ENCODE measurements at places on chromosomes 6 and 20.

GRCh38 chr6:42025066-42025844 lies 25.1 kb upstream of the TAF8 start:
- DNase-seq, result no peak

DNA sequence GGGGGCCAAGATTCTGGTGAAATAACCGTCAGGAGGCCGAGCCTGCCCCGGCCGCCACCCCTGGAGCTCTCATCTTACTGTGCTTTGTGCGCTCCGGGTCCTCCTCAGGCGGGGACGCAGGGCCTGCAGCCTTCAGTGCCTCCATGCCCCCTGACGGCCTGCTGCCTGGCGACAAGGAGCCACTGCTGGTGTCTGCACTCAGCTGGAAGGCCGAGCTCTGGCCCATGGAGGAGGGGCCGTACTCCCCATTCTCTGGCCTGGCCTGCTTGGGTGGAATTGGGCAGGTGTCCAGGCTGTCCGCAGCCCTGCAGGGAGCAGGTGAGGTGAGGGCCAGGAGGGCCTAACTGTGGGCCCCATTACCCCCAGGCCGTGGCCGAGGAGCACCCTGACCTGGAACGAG lies 5.3 kb downstream of the ZNF512B start:
- peak; percentile 16 for DNase-seq

DNA sequence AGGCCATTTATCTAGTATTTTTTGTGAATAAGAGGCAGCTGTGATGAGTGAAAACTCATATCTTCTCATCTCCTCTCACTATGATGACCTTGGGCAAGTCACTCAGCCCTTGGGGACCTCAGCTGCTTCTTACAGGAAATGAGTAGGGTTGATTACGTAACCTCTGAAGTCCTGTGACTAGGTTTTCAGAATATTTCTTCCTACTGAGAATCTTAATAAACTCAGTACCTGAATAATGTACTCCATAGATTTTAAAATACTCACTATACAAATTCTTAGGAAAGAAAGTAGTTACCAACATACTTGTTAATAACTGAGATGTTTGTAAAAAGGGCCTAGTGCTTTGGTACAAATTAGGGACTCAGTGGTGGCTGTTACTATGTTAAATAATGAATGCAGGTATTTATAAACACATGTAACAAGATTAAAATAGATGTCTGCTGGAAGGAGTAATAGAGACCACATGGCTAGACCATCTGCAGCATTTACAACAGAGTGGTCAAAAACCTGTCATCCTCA lies 60.9 kb downstream of the RPRD1B start:
- peak; percentile 62 for DNase-seq

GRCh38 chr6:130575557-130575956 lies 209.7 kb downstream of the TMEM200A start:
- DNase-seq, result no peak

- no peak for DNase-seq
These were observed 9.6 kb downstream of the SLC18B1 start for GRCh38 chr6:132788658-132789395.

GRCh38 chr20:36084897-36085613 lies 69.5 kb upstream of the EPB41L1 start:
- DNase-seq, result no peak

DNA sequence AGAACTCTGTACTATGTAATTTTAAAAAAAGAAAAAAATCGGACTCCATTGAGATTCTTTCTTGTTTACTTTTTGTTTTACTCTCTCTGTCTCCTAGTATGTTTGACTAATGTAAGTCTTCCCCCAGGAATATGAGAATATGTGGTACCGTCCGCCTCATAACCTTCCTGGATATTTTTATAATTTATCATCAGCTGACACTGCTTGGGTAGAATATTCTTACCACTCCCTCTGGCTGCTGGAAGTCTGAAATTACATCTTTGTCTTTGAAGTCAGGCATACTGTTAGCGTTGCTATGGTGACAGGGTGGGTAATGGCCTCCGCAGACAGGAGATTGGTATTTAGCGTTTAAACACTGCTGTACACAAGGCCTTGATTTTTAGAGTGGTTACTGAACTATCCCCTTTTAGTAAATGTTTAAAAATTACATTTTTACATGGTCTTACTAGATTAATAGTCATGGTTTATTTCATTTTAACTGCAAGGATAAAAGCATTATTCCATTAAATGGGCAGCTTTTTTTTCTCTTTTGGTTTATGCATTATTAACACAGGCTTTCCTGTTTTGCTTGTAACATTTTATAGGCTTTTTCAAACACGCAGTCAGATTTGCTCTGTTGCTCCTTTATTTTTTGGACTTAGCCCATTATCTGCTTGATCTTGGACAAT lies 176.4 kb downstream of the ARID1B start:
- DNase-seq, result no peak

- DNase-seq, result no peak
These were observed 9.0 kb downstream of the CST9 start for GRCh38 chr20:23596579-23597250.

DNA sequence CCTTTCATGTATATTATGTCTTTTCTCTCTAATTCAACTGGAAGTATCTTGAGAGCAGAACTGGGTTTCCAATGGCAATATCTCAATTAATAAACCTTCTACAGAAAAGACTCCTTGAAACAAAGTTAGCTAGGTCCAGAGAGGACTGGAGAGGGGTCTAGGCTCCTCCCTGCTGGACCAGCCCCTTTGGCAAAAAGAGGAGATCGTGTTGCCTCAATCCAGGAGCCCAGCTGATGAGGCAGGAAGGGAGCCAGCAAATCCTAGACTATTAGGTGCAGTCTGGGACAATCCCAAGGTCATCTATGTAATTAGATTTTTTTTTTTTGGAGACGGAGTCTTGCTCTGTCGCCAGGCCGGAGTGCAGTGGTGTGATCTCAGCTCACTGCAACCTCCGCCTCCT lies 21.9 kb downstream of the BCL2L1 start:
- DNase-seq, result no peak

Data from left cardiac atrium (tissue), 4 donors.